ENCODE measurements at places on chromosomes 6 and 20. TPM values are rescaled to one million over a fixed set of nuclear protein-coding genes. Genes with fewer than 3 reads are reported as not detected.

DNA sequence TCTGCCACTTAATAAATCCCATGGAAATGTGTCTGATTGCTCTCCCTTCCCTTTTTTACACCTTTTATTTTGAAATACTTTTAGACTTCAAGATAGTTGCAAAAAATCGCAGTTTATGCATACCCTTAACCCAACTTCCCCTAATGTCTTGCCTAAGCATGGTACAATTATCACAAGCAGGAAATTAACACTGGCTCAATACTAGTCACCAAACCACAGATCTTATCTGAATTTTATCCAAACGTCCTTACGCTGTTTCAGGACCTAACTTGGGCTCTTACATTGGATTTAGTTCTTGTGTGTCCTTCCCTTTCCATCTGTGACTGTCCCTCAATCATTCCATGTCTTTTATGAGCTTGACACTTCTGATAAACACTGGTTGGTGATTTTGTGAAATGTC, 146.3 kb downstream of the ZNF217 start:
- H3K27ac ChIP-seq: no peak overlapping the region
- no peaks in the 10 kb centered on the region for H3K27me3 ChIP-seq
- no peak overlapping the region for H3K4me3 ChIP-seq
- H3K4me1 ChIP-seq: no peaks in the 10 kb centered on the region
- no peak for DNase-seq

GRCh38 chr6:47922391-47922790, 140.6 kb downstream of the OPN5 start:
- H3K36me3 ChIP-seq: no peaks in the 10 kb centered on the region
- H3K27ac ChIP-seq: no peak overlapping the region
- no peak overlapping the region for H3K4me3 ChIP-seq
- no peaks in the 10 kb centered on the region for H3K4me1 ChIP-seq
- DNase-seq: no peak
- no peaks in the 10 kb centered on the region for H3K27me3 ChIP-seq

DNA sequence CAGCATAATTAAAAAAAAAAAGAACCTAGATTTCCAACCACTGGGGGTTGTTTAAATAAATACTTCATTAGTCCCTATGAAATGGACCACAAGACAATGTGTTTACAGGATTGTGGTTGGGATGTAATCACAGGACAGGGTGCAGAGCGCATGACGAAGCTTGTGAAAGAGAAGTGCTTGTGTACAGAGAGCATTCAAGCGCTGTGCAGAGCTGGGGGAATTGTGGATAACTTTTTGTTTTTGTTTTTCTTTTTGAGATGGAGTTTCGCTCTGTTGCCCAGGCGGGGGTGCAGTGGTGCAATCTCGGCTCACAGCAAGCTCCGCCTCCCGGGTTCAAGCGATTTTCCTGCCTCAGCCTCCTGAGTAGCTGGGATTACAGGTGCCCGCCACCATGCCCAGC, 22.3 kb downstream of the LAMA5 start:
- no peaks in the 10 kb centered on the region for H3K36me3 ChIP-seq
- H3K27me3 ChIP-seq: peaks cover 6% of the 10 kb centered on the region
- H3K27ac ChIP-seq: no peak overlapping the region
- DNase-seq: no peak

- peak within 1 kb of the TSS; percentile 59 for H3K4me3 ChIP-seq
- H3K27ac ChIP-seq: no peak within 1 kb of the TSS
- H3K27me3 ChIP-seq: peaks cover 10% of the 10 kb centered on the region
- H3K36me3 ChIP-seq: no peaks in the 10 kb centered on the region
- DNase-seq: no peak
Measured at GRCh38 chr6:10886691-10887502, at the start of gene SYCP2L. TSS of gene SYCP2L (plus strand) at chr6:10887052. CDS start at chr6:10887127, 75 bp downstream.

- H3K36me3 ChIP-seq: no peaks in the 10 kb centered on the region
- peak overlapping the region; percentile 15 for H3K4me3 ChIP-seq
- DNase-seq: no peak
- peaks cover 4% of the 10 kb centered on the region for H3K27me3 ChIP-seq
- H3K27ac ChIP-seq: peak overlapping the region; percentile 56
Measured at GRCh38 chr6:160462116-160462515, 113.9 kb downstream of the SLC22A3 start.

GRCh38 chr6:36245572-36246061, 24.2 kb upstream of the PNPLA1 start:
- peaks cover 4% of the 10 kb centered on the region for H3K4me1 ChIP-seq
- peak; percentile 15 for DNase-seq
- no peak overlapping the region for H3K27ac ChIP-seq
- no peaks in the 10 kb centered on the region for H3K36me3 ChIP-seq
- H3K27me3 ChIP-seq: no peaks in the 10 kb centered on the region

The FAXC gene
- total RNA-seq: 0.22 TPM

The SNHG17 gene
- 59.4 TPM for total RNA-seq

The SNX9 gene
- total RNA-seq: 20.5 TPM

The GPX5 gene
- total RNA-seq: not detected
